ENCODE measurements at places on chromosomes 4 and X.

DNA sequence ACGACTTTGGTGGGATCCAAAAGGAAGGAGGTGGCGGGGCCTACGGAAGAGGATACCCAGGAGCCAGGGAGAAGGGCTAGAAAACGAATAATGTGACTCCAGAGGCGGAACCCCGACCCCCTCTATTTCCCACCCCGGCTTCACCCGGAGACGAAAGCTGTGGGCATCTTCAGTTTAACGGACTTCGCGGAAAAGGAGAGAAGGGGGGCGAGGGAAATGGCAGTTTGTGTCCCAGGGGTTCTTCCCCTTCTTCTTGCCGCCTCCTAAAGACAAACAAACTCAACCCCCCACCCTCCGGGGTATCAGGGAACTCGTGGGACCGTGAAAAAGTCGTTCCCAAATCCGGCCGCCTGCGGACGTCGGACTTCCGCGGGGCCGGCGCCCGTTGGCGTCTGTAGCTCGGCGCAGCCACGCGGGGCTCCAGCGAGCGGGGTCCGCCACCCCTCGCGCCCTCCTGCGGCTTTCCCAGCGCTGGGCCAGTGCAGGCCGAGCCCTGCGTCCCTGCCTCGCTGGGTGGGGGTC, 3.6 kb upstream of the LEF1 start:
- no peak for DNase-seq

GRCh38 chrX:49073601-49074575, at the start of gene PRAF2:
TSS of gene PRAF2 (minus strand) at chrX:49074002. CDS start at chrX:49073987, 15 bp downstream.
- DNase-seq = peak; percentile 91

DNA sequence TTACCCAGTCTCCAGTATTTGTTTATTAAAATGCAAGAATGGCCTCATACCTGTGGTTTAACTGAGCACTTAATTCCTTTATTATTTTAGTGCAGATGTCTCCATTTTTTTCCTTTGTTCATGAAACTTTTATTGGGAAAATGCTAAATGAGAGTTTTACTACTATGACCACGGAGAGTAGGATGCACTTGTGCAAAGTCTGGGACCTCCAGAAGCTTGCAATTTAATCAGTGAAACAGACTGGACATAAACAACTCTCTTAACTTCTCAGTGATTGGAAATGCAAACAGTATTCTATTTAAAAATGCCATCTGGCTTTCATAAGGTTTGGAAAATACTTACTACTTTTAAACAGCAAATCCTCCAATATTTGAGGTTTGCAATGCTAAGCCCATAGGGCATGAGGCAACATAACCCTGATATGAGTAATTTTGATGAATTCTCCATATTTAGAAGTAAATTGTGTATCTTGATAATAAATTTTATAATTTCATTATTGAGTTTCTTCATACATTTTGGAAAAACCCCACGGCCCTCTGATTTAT, 718.7 kb upstream of the MAGEB2 start:
- no peak for DNase-seq

- DNase-seq = no peak
Observed at GRCh38 chrX:25295466-25295865, 279.7 kb upstream of the ARX start.

- DNase-seq = no peak
Observed at GRCh38 chr4:46432923-46433322, 43.0 kb upstream of the GABRA2 start.
